ENCODE measurements at places on chromosomes 12 and 14.

- DNase-seq, result no peak
Measured at GRCh38 chr12:47102845-47103651, 23.3 kb upstream of the AMIGO2 start.

DNA sequence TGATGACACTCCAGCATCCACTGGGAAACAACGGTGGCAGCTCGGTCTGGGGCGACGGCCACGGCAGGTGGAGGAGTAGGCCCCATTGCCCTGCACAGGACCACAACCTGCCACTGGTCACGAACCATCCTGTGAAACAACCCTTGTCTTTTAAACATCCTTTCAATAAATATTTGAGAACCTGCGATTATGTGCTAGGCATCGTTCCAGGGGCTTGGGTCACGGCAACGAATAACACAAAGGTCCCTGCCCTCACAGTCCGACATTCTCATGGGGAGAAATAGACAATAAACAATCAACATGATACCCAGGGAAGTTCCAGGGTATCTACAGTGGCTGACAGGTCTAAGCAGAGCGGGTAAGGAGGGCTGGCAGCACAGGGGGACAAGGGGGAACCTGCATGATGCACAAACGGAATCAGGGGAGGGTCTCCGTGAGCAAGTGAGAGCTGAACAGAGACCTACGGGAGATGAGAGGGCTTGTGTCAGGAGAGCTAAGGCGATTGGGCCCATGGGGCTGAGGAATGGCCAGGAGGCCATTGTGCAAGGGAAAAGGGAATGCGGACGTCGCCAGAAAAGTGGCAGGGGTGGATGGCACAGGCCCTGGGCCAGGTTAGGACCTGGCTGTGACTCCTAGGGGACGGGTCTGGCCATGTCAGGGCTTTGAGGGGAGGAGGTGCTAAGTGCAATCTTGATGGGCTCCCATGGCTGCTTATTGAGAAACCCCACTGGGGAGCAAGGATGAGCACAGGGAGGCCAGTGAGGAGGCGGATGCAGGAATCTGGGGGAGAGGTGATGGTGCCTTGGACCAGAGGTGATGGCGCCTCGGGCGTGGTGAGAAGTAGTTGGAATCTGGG lies 9.7 kb downstream of the SCARB1 start:
- DNase-seq, result no peak

- peak; percentile 3 for DNase-seq
Measured at GRCh38 chr12:15590180-15590826, 198.9 kb downstream of the EPS8 start.

DNA sequence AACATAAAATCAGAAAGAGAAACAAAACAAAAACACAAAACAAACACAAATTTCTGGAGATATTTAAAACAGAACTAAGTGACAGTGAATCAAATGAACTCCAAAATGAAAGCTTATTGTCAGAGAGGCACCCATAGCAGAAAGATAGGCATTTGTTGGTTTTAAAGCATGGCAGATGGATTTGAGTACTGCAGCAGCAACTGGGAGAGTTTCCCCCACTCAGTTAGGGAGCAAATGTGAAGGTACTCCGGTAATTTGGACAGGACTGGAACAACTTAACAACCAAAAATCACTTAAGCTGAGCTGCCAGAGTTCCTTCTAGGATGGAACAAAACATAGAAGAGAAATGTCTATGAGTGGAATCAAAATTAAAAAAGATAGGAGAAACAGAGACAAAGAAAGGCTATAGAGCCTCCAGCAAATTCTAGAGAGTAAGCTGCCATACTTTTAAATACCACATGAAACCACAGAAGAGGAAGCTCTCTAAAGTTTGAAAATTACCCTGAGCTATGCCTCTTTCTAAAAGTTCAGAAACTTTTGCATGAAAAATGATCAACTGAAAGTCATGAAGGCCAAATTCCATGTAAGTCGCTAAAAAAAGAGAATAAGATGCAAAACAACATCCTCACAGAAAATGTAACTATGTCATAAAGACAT lies 1248.3 kb upstream of the USP15 start:
- DNase-seq, result no peak

DNA sequence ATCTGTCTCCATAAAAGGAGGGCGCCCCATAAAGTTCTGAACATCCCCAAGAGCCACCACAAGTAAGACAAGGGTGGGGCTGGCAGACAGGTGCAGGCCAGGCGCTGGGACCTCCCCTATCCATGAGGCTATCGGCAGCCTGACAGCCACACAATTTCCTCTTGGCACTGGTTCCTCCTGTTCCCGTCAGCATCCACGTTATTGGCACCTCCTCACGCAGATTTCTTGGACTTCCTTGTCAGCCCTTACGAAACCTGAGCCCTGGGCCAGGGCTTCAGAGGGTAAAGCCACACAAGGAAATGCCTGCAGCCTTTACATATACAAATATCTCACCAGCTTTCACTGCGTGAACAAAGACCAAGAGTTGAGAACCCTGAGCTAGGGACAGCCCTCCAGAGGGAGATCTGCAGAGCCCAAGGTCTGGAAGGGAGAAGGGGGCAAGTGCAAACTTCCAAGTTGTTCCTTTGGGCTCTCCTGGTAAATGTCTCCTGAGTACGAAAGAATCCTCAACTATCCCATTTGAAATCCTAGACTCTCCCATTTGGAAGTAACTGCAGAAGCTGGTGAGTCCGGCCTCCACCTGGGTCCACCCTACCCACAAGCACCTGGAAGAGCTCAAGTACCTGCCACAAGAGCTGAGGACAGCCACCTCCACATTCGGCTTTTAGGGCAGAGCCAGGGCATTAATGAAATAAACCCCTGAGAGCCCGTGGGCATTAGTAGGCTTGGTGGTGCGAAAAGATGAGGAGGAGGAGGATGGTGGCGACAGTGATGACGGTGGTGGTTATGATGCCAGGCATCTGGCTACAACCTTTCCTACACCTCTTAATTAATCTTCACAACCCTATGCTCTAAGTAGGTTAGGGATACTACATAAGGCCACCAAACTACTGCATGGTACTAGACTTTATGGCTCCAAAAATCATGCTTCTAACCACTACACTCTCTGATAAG lies 5.5 kb upstream of the TC2N start:
- DNase-seq, result no peak

GRCh38 chr14:95472819-95473251 lies 43.6 kb downstream of the SYNE3 start:
- no peak for DNase-seq

- DNase-seq, result no peak
Measured at GRCh38 chr14:44383636-44384035, 123.4 kb downstream of the FSCB start.

DNA sequence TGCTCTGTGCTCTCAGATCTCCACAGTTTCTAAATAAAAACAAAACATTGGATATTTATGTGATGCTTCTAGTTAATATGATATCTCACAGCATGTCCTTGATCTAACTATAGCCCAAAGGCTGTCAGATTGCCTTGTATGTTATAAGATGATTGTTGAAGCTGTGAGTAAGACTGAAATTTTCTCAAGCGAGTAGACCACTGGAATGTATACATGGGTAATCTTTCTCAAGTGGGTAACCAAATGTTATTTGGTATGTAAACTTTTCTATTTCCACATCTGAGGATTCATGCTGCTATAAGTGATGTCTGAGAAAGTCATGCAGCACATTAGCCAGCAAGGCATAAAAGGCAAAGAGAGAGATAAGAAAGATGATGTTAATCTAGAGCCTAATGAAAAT lies 886.7 kb downstream of the NRXN3 start:
- no peak for DNase-seq

GRCh38 chr14:103904493-103905107 lies 23.7 kb upstream of the TDRD9 start:
- no peak for DNase-seq

DNA sequence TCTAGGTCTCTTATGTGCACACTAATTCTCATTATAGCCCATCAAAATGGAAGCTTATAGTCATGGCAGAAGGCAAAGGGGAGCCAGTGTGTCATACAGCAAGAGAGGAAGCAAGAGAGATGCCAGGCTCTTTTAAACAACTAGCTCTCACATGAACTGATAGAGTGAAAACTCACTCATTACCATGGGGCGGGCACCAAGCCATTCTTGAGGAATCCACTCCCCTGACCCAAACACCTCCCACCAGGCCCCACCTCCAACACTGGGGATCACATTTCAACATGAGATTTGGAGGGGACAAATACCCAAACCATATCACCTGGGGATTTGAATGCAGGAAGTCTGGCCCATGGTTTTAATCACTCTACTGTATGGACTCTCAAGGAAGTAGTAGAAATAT lies 36.9 kb upstream of the CRACR2A start:
- DNase-seq, result no peak

DNA sequence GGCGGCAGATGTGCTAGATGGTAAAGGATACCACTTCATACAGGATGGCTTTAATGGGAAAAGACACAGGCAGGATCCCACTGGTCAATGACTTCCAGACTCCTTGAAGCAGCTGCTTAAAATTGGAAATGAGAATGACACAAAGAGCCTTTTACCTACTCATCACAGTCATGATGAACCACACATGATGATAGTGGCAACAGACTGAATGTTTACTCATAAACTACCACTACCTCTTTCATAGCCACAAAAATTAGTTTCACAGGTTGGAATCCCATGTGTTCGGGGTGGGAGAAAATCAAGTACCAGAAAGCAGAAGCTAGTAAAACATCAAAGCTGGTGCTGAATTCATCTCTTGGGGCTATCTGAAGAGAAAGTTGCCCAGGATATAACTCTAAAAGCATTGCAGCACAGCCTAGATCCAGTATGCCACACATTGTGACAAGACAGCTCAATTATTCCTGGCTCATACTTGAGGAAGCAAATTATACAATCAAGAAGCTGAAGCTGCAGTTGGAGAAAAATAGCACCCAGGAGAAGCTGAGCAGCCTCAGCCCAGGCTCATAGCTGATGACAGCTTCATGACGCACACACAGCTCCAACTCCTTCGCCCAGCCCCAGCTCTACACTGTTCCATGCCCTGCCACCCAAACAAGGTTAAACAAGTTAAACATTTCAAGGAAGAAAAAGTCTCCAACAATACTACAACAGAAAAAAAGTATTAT lies 29.0 kb upstream of the C12orf50 start:
- DNase-seq, result no peak

DNA sequence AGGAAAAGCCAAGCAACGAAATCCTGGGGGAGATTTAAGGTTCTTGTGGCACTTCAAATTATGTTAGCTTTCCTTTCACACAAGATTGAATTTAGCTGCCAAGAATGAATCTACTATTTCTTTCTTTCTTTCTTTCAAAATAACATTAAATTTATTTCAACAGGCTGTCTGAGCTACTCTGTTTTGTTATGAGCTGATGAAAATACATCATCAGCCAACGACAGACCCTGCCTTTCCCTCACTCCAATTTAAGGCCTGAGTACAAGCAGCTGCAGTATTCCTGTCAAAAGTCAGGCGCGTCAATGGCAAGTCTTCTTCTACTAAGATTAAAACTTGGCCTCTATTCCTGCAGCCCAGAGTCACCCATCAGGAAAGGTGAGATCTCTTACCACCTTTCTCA lies 347.7 kb upstream of the FLRT2 start:
- DNase-seq, result no peak

GRCh38 chr12:41288142-41288811 lies 100.2 kb downstream of the PDZRN4 start:
- no peak for DNase-seq

Data from stimulated activated CD8-positive, alpha-beta memory T cell treated with anti-CD3 and anti-CD28 coated beads, Interleukin-12 subunit alpha, Interleukin-12 subunit beta, amount 100 ng/mL, for 4 hours (primary cell).